AG04449 (cell line): ENCODE measurements at places on chromosomes 12 and 14.
A peak's percentile ranks its signal among the peaks of the same experiment; 100 is the strongest.

GRCh38 chr12:62799766-62800406, 135.1 kb downstream of the PPM1H start:
- no peak for DNase-seq

- no peak for DNase-seq
These were observed 3.0 kb downstream of the EVL start for GRCh38 chr14:100067971-100068959.

DNA sequence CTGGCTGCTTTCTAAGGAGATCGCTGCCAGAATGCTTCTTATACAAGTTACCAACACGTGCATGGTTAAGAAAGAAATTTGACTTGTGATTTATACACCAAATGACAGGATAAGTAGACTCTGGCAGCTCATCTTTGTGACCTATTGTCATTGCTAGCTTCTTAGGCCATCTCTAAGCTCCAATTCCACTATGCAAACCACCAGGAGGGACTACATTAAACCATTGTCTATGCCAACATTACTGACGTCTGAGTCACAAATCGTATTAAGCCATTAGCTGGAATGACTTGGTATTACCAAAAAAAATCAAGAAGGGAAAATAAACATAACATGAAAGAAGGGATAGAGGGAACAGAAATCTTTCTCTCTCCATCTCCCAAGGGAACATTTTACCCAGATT, 15.8 kb upstream of the VPS33A start:
- peak; percentile 72 for DNase-seq

GRCh38 chr12:74535536-74535935, 2.1 kb upstream of the ATXN7L3B start:
- no peak for DNase-seq

DNA sequence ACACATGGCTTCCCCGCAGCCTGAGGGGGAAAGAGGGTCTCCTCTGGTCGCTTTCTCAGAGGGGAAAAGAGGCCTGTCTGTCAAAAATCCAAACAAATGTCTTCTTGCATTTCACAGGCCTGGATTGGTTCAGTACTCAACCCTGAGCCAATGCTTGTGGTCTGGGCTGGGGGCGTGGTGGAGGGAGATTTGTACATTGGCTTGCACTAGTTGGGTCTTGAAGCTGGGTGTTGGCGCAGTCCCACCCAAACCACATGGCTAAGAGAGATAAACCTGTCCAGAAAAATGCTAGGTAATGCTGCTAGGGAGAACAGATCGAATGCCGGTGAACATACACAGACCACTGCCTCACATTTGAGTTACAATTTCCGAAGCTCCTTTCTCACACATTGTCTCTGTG, 461.6 kb downstream of the MED13L start:
- no peak for DNase-seq

DNA sequence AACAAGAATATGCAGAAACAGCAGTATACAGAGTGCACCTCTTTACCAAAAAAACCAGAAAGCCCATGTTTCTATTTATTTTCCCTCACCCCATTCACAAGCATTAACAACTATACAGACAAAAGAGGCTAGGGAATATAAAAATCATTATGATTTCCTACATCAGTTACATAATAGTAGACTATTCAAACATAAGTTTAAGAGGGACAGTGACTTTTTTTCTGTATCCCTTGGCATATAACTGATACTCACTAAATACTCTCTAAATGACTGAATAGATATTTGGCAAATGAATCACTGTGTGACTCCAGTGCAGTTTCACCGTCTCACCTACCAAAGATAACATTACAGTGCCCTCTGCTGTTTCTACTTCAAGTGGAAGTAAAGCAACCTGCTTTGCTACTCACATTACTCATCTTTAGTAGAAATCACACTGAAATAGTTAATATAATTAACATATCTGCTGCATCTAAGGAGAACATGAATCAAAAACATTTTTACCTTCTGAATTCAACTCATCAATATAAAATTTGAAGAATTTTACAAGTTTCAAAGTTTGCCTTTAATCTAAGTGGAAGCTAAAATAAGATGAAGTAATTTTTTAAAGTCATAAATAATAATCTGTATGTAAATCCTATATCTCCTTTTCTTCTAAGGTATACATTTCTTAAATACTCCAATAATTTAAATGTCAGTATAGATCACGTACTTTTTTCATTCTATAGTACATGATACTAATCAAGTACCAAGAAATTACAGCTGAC, 103.8 kb downstream of the OSBPL8 start:
- DNase-seq: peak; percentile 68

- DNase-seq: no peak
These were observed 88.8 kb upstream of the NOS1 start for GRCh38 chr12:117450209-117450608.

DNA sequence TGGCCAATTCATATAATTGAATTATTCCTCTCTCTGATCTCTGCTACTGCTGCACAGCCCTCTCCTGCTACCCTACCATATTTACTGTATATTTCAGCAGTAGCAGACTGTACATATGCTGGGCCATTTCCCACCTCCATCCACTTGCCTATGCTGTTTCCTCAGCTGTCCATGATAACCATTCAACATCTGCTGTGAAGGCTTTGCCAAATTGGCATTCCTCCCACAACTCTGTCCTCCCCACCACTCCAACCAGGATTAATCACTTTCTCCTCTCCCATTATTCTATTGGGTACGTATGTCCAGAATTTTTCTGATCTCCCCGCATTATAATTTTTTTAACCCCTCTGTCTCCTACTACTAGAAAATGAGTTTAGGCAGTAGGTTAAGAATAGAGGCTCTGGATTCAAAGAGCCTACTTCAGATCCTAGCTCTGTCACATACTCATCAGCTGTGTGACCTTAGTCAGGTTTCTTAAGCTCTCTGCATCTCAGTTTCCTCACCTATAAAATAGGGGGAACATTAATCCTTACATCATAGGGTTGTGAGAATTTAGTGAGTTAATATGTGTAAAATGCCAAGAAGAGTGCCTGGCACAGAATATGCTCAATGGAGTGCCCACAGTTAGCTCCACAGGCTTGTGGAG, 123.3 kb downstream of the KICS2 start:
- no peak for DNase-seq

GRCh38 chr14:94144765-94145164, 15.4 kb upstream of the IFI27L2 start:
- no peak for DNase-seq

GRCh38 chr14:64736271-64737169, 32.3 kb downstream of the PLEKHG3 start:
- no peak for DNase-seq

GRCh38 chr14:72649603-72650227, 244.2 kb downstream of the DPF3 start:
- DNase-seq: no peak

DNA sequence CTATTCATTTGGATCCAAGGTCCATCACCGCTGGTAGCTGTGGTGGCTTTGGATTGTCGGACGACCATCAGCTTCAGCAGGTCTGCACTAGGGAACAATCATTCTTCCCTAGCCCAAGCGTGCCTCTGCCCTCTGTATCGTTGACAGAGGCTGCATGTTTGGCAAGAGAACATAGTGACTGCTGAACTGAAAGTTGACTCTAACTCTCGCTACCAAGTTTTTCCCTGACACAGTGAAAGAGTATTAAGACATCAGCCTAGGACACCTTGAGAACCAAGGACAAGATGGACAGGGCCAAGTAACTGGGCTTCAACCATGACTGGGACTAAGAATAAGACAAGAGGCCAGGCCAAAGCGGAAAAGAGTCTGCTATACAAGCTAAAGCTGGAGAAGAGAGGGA, 26.3 kb downstream of the TSHR start:
- DNase-seq: no peak

GRCh38 chr12:13277293-13277692, 80.8 kb downstream of the EMP1 start:
- DNase-seq: no peak

GRCh38 chr14:68619790-68620574, 172.9 kb downstream of the ZFP36L1 start:
- DNase-seq: no peak

DNA sequence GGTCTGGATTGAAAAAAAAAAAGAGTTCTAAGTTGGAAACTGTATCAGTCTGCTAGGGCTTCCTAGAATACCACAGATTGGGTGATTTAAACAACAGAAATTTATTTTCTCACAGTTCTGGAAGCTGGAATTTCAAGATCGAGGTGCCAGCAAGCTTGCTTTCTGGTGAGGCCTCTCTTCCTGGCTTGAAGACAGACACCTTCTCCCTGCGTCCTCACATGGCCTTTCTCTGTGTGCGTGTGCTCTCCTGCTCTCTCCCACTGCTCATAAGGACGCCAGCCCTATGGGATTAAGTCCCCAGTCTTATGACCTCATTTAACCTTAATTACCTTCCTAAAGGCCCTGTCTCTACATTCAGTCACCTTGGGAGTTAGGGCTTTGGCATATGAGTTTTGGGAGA, 215.5 kb downstream of the PIK3C2G start:
- no peak for DNase-seq

DNA sequence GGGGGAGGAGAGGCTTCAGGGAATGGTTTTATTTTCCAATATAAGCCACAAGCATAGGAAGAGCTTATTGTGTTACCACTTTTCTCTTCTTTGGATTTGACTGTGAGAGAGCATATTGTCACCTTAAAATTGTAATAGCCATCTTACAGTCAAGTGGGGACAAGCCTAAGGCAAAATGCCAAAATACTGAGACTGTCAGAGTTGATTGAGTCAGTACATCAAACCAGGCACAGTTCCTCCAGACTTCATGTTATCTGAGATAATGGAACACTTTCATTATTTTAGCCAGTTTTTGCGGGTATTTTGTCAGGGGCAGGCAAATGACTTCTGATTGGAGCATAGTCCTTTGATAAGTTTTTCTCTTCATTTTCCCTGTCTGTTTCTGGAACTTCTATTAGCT, 19.5 kb upstream of the NUBPL start:
- no peak for DNase-seq

- no peak for DNase-seq
These were observed 62.2 kb upstream of the ST8SIA1 start for GRCh38 chr12:22396735-22397134.

DNA sequence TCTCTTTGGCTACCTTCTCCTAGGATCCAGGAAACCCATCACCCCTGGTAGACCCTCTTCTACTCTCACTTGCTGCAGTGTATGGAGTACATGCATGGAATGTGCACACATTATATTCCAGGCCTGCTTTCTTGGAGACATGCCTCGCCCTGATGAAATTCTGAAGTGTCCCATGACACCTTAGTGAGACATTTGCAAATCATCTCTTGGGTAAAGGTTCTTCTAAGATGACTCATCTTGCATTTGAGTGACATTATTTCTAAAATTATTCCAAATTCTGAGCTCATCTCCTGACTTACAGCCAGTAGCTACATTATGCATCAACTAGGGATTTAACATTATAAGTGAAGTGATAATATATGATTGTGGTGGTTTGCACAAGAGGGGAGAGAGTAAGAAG, 49.8 kb downstream of the SDR9C7 start:
- no peak for DNase-seq

- no peak for DNase-seq
These were observed 21.7 kb upstream of the KRT83 start for GRCh38 chr12:52342781-52343490.

DNA sequence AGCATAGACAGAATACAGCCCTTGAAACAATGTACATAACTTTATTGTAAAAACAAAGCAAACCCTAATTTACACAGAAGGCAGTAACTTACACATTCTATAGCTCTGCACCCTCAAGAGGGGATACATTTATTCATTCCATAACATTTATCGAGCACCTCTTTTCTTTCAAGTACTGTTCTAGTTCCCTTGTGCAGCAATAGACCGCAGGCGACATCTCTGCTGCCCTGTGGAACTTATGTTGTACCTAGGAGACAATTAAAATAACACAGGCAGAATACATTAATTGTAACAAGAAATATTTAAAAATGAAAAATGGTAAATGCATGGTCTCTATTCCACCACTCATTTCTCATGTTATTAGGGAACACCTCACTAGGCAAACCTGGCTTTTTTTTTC, 1.4 kb upstream of the ARHGDIB start:
- no peak for DNase-seq

DNA sequence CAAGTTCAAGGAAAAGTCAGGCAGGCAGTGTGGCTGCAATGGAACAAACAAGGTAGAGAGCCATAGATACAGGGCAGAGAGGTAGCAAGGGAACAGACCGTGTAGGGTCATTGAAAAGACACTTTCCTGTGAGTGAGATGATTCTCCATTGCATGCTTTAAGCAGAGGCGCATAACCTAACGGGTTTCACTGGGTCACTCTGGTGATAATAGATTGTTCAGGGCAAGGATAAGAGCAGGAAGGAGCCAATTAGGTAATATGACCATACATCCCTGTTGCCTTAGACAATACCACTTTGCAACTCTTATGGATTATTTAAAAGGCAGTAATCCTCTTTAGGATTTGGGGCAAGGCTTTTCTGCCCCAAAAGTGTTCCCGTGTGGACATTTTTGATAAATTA, 214.1 kb downstream of the PTPRO start:
- no peak for DNase-seq

DNA sequence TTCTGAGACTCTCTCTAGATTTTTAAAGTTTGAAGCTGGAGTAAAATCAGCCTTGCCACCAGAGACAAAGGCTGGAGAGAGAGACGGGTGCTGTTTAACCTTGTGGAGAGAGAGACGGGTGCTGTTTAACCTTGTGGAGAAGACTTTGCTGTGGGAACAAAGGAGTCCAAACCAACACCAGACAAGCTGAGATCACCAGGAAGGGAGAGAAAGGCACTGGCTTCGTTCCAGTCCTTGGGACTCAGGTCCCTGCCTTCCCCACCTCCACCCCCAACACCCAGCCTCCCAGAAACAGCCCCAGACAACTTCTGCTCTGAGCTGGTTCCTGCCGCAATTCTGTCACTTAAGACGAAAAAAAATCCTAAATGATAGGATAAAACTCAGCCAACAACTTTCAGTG, 1389.3 kb downstream of the AACS start:
- DNase-seq: no peak

DNA sequence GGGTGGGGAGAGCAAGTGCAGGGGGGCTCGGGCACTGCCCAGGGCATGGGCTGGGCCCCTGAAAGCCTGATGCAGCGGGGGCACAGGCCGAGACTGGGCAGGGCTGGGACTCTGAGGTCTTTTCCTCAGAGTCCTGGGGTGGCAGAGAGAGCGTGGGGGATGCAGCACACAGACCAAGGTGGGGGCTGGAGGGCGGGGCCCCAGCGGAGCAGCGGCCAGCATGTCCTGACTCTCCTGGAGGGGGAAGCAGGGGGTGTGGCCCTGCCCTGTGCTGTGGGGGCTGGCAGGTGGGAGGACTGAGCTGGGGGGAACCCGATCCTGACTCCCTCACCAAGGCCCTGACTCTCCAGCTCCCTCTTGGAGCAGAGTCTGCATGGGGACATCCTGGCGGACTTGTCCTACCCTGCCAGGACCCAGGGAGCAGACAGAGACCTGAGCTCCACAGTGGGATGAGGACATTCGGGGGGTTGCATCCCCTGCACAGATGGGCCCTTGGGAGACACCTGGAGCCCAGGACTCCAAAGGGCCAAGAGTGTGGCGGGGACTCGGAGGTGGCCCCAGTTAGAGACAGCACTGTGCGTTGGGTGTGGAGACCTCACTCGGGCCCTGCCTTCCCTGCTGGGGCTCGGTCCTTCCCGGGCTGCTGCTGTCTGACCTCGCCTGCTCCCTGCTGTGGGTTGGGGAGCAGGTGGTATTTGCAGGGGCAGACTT, 326.1 kb downstream of the TMEM121 start:
- DNase-seq: no peak
